Eye (tissue), 1 donor: ENCODE measurements at places on chromosomes 11 and 22.

- DNase-seq, result no peak
Observed at GRCh38 chr11:8382436-8383053, 118.9 kb upstream of the LMO1 start.

GRCh38 chr11:71095294-71095850, 157.0 kb downstream of the SHANK2 start:
- no peak for DNase-seq

DNA sequence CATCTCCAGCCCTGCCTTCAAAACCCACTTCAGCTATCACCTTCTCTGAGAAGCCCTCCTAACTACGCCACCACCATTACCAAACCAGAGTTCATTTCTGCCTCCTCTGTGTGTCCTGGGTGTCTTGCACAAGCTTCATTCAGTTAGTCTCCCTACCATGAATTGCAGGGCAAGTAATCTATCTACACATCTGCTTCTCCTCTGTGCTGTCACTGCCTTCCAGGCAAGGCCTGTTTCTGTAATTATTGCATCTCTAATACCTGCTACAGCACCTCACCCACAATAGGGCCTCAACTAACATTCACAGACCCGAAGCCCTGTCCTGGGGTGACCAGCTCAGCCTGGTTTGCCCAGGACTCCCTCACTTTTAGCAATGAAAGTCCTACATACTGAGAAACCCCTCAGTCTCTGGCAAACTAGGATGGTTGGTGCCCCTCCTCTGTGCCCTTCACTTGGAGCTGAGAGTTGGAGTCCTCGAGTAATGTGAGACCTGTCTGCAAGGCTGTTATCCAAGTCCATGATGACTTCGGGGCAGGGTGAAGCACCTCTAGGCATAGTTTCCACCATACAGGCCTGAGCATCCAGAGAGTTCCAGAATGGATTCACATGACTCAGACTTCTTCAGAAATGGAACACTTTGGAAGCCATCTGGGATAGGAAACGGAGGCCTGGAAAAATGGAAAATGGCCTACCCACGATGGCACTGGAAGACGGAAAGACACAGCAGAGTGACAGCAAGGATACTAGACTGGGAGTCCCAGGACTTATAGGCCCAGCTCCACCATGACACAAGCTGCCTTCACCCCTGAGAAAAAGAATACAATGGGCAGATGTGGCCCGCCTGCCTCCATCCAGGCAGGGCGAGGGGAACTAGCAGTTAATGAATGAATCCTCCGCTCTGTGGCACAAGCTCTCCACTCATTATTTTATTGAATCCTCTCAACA, 269.3 kb downstream of the BUD13 start:
- DNase-seq, result no peak

- no peak for DNase-seq
Observed at GRCh38 chr11:68550485-68550817, 89.9 kb downstream of the PPP6R3 start.

DNA sequence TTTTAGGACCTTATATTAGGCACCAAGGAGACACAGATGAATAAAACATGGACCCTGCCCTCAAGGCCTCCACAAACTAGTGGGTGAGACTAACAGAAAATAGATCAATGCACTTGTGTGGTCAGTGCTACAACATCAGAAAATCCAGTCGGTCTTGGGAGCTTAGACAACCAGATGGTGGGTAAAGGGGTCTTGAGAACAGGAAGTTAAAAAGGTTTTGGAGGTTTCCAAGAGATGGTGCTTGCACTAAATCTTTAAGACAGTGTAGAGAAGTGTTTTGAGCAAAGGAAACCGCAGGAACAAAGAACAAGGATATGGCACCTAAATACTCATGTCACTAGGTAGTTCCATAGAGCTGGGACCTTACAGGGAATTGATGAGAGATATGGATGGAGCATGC, 56.2 kb downstream of the GALNT18 start:
- DNase-seq, result no peak

GRCh38 chr11:95068549-95068948, 1.8 kb downstream of the SRSF8 start:
- DNase-seq, result peak; percentile 94
